ENCODE measurements at places on chromosomes 5 and 9.

GRCh38 chr9:113611461-113612215, 148.1 kb downstream of the RGS3 start:
- DNase-seq: no peak

DNA sequence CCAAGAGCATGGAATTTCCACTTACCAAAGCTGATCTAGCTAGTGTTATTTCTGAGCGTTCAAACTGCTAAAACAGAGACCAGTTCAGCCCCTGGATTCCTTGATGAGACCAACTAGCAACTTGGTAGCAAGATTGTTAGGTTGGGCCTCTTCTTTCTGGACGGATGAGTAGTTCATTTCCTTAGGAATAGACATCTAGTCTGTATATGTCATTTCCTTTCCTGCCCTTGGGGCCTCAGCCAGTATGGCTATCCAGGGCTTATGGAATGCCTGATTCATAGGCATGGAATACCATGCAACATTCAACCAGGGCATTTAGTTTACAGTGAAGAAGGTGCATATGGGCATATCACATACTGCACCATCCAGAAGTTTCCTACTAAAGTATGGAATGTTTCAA, 14.5 kb upstream of the LPAR1 start:
- DNase-seq: no peak

DNA sequence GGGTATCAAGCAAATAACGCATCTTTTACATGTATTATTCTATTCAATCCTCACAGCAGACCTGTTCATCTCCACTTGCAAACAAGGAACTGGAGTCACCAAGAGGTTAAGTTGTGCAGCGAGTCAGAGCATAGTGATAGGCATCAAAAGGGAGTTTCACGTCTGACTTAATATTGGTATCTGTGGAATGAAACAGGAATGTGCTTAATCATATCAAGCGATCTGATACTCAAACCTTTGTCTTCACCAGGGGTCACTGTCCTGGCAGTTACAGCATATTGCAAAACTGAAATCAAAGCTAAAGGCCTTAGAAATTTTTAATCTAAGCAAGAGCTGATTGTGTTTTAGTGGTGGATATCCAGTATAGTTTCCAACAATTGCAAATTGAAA, 271.6 kb downstream of the PLK2 start:
- no peak for DNase-seq

DNA sequence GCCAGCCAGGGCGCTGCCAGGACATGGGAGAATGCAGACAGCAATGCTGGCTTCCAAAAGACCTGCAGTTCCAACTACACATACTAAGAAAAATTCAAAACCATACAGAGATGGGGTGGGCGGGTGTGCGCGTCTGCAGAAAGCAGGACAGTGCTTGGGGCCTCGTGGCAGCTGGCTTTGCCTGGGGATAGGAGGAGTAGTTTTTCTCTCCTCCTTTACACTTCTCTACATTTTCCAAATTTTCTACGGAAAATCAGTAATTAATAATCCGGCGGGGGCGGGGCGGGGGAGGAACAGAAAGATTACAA, 43.6 kb upstream of the SARDH start:
- no peak for DNase-seq

GRCh38 chr5:157076558-157076957, 17.6 kb upstream of the HAVCR1 start:
- no peak for DNase-seq

GRCh38 chr5:118578093-118578492, 410.3 kb downstream of the DTWD2 start:
- no peak for DNase-seq

DNA sequence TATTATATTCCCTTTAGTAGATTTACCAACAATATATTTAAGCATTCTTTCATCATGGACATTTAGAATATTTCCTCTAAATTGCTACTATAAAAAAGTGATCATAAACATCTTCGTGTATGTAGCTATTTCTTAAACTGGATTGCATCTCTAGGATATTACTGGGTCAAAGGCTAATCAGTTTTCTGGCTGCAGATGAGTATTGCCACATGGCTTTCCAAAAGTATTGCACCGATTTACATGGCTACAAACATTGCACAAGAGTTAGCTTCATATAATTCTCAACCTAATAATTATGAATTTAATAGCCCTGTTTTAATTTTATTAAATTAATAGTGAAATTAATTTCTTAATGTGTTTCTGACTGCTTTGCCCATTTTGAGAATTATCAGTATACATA, 183.4 kb downstream of the DMRT2 start:
- no peak for DNase-seq

DNA sequence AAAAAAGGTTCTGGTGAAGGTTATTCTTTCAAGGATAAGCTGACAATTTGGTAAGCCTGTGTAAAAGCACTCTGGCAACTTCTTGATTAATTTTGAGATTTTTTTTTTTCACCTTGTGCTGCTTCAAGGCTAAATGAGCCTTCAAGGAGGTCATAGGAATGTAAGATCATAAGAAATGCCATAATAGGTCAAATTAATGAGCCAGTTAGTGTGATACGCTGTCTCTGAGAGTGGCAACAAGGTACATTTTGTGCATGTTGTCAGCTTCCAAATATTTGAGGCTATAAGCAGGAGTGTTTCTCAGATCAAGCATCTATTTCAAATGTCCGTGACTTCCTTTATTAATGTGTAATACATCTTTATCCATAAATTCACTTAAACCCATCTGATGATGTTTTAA, 72.3 kb upstream of the CDH6 start:
- DNase-seq: no peak

GRCh38 chr9:81892440-81892839, 35.8 kb upstream of the SPATA31D4 start:
- DNase-seq: no peak

All from right renal cortex interstitium (tissue), 3 donors.